ENCODE measurements at places on chromosomes 16 and 17.

DNA sequence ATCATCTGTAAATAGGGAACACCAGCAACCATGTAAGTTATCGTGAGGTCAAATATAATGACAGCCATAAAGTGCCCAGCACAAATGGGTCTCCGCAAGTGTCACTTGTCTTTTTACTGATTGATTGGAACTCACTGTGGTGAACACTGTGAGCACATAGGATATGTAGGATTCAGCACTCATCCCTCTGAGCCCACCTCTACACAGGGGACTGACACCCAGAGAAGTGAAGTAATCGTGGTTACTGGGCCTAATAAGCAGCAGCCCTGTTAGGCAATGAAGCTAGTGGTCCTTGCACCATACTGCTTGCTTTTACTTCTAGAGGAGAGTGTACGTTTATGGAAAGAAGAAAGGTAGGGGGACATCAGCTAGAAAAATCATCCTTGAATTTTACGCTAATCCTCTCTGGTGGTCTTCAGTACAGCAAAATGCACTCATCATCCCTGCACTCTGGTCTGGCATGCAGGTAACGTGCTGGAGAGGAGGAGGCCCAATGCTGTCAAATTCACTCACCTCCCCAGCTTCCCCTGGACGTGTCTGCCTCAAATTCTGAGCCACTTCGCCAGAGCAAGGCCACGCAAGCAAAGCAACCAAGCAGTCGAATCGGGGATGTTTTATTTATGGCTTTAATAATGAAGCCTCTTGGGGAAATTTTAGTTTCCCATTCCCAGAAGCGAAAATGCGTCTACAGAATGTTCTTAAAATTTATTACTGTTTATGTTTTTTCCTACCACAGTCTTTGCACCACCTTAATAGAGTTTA is 74.7 kb downstream of the YPEL2 start:
- DNase-seq: no peak

GRCh38 chr16:14372471-14372870 is 257.6 kb downstream of the PARN start:
- DNase-seq: no peak

- DNase-seq: no peak
Observed at GRCh38 chr16:22262460-22262859, 34.7 kb upstream of the POLR3E start.

GRCh38 chr17:68461122-68461539 is 3.8 kb upstream of the WIPI1 start:
- no peak for DNase-seq

GRCh38 chr16:14564323-14564722 is 65.7 kb downstream of the PARN start:
- no peak for DNase-seq

GRCh38 chr16:56382901-56383355 is 42.4 kb downstream of the AMFR start:
- no peak for DNase-seq

GRCh38 chr17:65231662-65232335 is 94.6 kb downstream of the RGS9 start:
- peak; percentile 15 for DNase-seq
